OCI-LY7 (cell line): ENCODE measurements at places on chromosomes 5 and 9.

- peak; percentile 77 for DNase-seq
Observed at GRCh38 chr5:141524604-141525597, 36.0 kb downstream of the PCDHGC5 start.

GRCh38 chr5:160439205-160439600 lies 17.5 kb downstream of the PTTG1 start:
- DNase-seq: peak; percentile 83

DNA sequence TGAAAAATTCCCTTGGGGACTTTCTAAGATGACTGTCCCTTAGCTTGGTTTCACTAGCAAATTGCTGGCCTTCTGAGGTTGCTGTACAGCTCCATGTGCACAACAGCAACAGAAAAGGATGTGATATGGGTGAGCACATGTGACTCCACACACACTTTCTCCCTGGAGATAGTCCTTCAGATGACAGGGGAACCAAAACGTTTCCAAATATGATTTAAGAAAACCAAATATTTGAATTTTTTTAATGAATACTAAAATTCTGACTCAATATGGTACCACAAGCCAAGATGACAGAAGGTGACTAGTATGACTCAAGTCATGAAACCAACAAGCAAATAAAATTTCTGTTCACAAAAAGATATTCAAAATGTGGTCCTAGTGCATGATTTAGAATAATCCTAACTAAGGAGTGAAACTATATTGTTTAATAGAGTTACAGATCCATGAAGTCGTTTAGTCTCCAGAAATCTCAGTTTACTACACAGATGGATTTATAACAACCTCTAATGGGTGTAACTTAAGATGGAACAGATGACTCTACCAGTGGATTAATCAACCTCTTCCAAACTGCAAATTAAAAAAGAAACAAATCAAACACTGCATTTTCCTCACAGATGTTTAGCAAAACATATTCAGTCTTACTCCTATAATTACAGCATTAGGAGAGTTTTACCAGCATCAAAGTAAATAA lies 144.8 kb upstream of the PIK3R1 start:
- no peak for DNase-seq

DNA sequence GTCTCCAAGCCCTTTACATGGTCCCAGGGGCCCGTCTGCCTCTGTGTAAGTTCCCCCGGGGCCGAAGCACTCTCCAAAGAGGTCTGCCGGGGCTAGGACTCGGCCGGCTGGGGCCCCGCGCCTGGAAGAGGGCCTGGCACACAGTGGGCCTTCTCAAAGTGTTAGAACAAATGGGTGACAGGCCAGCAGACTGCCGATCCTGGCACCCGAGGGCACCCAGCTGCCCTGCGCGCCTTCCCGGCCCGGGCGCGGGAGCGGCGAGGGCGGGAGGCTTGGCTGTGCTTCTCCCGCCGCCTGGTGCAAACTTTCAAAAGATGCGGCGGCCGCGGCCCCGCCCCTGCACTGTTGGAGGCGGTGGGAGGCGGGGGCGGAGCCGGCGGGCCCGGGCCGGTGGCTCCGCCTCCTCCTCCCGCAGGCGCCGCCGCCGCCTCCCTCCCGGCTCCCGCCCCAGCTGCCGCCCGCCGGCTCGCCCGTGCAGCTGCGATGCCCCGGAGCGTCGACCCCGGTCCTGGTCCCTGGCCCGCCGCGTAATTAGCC lies at the start of gene NEURL1B:
Gene NEURL1B (plus strand): TSS at position 442 of the 537 bp plus-strand sequence. CDS start 144 bp downstream, outside the sequence.
- DNase-seq: peak; percentile 62

DNA sequence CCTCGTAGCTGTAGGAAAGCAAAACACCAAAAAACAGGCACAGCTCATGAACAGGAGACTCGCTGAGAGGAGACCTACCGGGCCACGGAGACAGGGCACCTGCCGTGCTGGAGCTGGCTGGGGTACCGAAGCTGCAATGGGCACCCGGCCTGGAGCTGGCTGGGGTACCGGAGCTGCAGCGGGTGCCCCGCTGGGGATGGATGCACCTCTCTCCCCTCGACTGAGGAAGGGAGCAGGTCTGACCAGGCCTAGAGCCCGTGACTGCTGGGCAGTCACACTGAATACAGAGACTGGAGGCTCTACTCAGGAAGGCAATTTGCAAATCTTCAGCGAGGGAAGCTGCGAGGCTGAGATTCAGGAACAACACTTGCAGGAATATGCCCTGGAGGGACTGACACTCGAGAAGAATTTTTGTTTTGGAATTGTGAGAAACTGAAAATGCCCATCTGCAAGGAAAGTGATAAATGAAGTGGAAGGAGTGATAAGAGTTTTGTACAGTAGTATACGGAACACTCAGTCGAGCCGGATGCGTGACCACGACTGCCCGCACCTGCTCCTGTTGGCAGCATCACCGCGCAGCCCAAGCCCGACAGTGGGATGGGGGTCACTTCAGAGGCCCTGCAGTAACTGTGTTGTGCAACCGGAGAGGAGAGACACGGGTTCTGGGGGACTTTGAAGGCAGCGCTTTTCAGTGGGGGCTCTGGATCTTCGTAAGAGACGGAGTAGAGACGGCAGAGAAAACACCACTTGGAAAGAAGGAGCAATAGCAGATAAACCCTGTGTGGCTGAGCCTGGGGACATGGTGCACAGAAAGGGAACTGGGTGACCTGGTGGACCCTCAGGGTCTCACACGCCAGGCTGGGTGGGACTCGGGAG lies 27.9 kb upstream of the LPCAT1 start:
- no peak for DNase-seq

DNA sequence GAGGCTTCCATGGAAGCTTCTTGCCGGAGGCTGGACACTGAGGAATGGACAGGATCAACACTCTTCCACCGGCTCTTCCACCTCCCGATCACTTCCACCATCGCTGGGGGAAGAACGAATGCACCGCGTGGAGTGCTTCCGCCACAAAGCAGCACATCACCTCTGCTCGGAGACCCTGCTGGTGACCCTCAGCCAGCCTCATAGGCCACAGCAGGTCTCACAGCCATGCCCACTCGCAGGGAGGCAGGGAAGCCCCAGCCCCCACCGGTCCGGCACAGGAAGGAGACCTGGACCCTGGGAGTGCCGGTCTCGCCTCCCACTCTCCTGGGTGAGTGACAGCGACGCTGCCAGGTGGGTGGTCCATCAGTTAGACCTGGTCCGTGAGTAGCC lies 4.7 kb downstream of the MRPL36 start:
- no peak for DNase-seq

GRCh38 chr9:133980864-133981588 lies 11.1 kb downstream of the VAV2 start:
- DNase-seq: no peak

- DNase-seq: no peak
Observed at GRCh38 chr5:73896097-73896496, 270.1 kb downstream of the ARHGEF28 start.

- DNase-seq: peak; percentile 50
Observed at GRCh38 chr5:124713595-124713994, 32.8 kb downstream of the ZNF608 start.

GRCh38 chr9:112119225-112120029 lies 55.7 kb downstream of the SUSD1 start:
- DNase-seq: no peak

DNA sequence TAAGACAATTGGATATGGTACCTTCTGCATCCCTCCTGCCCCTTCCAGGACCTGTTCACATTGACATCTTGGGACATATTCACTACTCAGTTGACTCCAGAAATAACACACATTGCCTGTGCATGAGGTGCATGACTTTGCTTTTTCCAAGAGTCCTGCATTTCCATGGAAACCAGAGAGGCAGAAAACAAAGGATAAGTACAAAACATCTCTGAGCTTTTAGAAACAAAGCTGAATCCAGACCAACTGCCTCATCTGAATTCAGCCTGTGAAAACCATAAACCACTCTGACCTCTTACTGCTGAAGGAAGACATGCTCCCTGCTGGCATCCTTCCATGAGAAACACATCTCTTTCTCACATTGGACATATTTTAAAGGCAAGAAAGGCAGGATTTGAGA lies 695.1 kb downstream of the TAF11L14 start:
- DNase-seq: no peak

GRCh38 chr5:97231025-97231636 lies 48.1 kb upstream of the RIOK2 start:
- peak; percentile 65 for DNase-seq

- no peak for DNase-seq
Observed at GRCh38 chr9:77463151-77463550, 185.0 kb downstream of the GNA14 start.

DNA sequence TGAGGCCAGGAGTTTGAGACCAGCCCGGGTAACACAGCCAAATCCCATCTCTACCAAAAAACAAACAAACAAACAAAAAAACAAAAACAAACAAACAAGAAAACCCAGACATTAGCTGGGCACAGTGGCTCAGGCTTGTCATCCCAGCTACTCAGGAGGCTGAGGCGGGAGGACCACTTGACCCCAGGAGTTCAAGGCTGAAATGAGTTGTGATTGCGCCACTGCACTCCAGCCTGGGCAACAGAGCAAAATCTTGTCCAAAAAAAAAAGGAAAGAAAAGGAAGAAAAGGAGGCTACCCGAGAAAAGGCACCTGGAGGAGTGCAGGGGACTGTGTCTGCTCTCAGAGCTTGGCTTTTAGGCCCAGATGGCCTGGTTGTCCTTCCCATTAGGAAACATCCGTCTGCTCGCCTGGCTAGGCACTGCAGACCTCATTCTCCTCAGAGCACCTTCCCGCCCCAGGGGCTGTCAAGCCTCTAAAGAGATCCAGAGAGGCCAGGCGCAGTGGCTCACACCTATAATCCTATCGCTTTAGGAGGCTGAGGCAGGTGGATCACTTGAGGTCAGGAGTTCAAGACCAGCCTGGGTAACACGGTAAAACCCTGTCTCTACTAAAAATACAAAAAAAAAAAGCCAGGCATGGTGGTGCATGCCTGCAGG lies 185.3 kb upstream of the IER5L start:
- no peak for DNase-seq

- no peak for DNase-seq
Observed at GRCh38 chr5:16461026-16461425, 4.6 kb downstream of the ZNF622 start.

GRCh38 chr5:139765409-139766217 lies 30.0 kb upstream of the PSD2 start:
- DNase-seq: peak; percentile 84

GRCh38 chr5:36138900-36139683 lies 12.6 kb downstream of the LMBRD2 start:
- peak; percentile 35 for DNase-seq

GRCh38 chr9:89522261-89522958 lies 24.5 kb upstream of the SEMA4D start:
- peak; percentile 94 for DNase-seq
